ENCODE measurements at places on chromosomes 1 and 21. TPM values are rescaled to one million over a fixed set of nuclear protein-coding genes. Genes with fewer than 3 reads are reported as not detected.

The SLFNL1 gene
- 0.25 TPM for total RNA-seq

The CELA3A gene
- total RNA-seq, result not detected

The SLC1A7 gene
- not detected for total RNA-seq

The POU3F1 gene
- total RNA-seq, result under 0.01 TPM

The PLPPR5 gene
- not detected for total RNA-seq

The RIPK4 gene
- total RNA-seq, result 1.8 TPM

The OR6K3 gene
- total RNA-seq, result not detected

The BNIPL gene
- total RNA-seq, result 0.13 TPM

The CSMD2 gene
- under 0.01 TPM for total RNA-seq
